Heart right ventricle (tissue), 16 donors: ENCODE measurements at places on chromosomes 1 and 21. TPM values are rescaled to one million over a fixed set of nuclear protein-coding genes. Genes with fewer than 3 reads are reported as not detected.

DNA sequence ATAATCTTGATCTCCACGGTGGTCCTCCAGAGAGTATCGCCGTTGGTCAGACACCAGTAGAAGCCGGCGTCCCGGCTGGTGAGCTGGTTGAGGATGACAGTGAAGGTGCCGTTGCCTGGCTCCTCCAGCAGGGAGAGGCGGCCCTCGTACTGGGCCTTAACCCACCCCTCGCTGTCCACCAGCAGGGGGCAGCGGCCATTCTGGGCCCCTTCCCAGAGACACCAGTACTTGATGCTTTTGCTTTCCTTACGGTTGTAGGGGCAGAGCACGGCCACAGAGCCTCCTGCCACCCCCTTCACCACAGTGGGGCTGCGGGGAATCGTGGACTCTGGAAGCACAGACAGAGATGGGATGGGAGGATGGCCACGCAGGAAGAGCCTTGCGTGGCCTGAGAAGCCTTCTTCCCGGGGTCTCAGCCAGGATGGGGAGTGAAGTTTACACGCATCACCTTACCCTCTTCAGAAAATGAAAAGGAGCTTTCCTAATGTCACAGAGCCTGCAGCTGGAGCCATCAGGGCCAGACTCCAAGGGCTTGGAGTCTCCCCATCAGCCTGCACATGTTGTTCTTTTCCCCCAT, 10.7 kb downstream of the PIGR start:
- peak; percentile 38 for DNase-seq

TCHHL1 gene
- not detected for total RNA-seq

DNA sequence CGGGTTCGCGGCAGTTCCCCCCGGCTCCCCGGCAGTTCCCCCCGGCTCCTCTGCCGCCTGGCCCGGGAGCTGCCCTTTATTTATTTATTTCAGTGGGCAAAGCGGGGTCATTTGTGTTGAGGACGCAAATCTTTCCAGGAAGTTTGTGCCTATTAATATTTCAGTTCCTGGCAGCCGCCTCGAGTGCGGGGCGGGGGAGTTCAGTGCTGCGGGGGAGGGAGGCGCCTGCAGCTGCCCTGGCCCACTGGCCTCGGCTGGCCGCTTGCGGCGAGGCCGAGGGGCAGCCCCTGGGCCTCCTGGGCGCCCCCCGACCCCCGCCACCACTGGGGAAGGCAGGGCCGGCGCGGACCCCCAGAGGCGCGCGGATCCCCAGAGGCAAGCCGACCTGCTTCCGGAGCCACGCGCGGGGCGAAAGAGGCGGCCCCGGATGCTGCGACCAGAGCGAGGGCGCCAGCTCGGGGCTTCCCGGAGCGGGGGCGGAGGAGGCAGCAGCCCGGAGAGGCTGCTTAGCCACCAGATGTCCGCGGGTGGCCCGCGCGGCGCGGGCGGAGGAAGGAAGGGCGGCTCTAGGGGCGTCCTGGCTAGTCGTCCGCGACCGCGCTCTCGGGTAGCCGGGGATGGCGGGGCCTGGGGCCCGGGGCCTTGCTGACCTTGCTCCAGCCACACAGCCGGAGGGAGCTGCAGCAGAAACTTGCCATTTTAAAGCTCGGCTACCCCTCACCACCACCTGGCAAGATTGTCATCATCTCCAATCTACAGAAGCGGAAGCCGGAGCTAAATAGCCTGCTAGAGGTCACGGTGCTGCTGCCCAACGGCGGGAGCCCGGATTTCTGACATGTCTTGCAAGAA, 48.0 kb downstream of the H3-3A start:
- DNase-seq = peak; percentile 76

DNA sequence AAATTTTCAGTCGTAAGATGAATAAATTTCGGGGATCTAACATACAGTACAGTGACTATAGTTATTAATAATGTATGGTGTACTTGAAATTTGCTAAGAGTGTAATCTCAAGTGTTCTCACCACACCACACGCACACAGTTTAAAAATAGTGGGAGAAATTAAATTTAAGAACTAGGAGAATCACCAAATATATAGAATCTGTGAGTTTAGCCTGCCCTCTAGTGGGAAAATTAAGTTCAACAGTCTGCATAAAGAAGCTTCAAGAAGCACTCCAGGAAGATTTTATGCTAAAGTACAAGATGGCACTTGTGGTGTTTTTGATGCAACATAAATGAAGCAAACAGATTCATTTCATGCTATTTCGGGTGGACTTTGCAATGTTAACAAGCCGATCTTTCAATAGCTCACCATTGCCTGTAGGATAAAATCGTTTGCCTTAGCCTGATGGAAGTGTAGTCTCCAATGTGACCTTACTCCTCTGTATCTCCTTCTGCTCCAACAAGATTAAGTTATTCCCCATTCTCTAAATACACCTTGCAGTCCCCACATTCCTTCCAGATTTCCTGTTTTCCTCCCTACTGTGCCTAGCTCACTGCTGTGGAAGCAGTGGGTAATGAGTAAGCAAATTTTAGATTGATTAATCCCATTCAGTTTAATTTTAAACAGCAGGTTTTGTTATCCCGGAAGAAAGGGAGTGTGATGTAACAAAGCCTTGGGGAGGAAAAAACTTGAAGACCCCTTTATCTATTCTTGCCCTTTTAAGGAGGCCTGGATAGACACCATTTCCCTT, 8.7 kb upstream of the PIK3C2B start:
- peak; percentile 70 for DNase-seq

OR2L5 gene
- total RNA-seq = not detected

PRRX1 gene
- 113 TPM for total RNA-seq

DNA sequence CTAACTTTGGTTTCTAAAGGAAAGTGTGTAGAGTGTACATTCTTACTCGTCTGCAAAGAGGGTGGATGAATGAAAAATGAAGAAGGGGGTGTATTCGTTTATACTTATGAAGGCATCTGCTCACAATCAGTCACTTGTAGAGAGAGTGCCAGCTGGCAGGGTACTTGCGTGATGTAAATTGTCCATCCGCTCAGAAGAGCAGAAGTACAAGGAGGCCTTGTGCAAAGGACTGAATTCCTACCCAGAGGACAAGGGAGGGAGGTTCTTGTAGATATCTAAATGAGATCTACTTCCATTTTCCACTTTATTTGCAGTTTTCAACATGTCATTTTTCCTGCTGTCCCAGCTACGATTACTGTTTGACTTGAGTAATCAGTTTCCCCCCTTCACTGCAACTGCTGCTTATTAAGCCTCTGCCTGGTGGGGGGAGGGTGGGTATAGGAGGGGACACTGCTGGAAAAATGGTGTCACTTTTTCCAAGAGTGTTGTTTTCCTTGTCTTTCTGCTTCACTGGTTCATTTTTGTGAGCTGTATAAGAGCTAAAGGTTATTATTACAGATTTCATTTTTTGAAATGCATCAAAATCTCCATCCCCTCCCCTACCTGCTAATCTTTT, 67.3 kb downstream of the LAMC1 start:
- DNase-seq = peak; percentile 33

- DNase-seq = no peak
Observed at GRCh38 chr1:148308832-148309458, 156.9 kb upstream of the NBPF11 start.

GRCh38 chr1:94103608-94104007, 17.3 kb downstream of the ABCA4 start:
- no peak for DNase-seq

DNA sequence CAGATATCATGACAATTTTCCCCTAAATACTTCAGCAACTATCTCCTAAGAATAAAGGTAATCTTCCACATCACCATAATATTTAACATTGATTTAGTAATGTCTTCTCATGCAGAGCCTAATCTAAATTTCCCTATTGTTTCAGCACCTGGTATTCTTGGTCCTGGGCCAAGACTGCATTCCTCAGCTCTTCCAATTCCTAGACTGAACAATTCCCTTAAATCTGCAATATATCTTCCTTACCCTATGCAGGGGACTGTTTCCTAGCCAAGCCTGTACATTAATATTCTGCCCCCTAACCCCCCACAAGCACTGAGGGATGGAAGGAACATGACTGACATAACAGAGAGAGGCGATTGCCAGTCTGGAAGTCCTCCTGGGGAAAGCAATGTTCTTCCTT, 28.7 kb upstream of the DISP1 start:
- no peak for DNase-seq

DNA sequence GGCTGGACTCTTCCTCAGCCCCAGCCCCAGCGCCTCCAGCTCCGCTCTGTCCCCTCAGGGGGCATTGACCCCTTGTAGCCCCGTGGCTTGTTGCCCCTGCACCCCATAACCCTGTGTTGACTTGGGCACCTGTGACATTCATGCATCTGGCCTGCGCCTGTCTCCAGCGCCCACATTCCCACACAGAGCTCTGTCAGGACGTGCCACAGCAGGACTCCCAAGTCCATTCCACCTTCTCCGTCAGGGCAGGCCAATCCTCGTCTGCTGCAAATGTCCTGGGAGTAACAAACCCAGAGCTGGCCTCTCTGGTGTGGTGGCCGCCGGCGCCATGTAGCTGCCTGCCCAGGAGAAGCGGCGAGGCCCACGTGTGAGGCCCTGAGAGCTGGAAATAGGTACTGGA, 60.6 kb downstream of the AGPAT3 start:
- no peak for DNase-seq

SLC25A34 gene
- 44.9 TPM for total RNA-seq

BCL2L15 gene
- not detected for total RNA-seq

DNA sequence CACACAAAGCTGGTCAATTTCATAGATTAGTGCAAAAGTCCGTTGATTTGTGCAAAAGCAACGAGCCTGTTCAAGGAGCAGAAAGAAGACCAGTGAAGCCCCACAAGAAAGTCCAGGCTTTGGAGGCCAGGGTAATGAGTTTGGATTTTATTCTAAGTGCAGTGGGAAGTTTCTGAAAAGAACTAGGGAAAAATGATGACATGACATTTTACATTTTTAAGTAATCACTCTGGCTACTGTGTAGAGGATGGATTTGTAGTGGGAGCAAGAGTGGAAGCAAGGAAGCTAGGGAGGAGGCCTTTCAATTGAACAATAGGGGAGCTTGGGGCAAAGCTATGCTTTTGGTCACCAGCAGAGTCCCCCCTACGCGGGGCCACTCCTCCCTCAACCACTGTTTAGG, 186.2 kb downstream of the ZNF281 start:
- no peak for DNase-seq

- no peak for DNase-seq
Observed at GRCh38 chr21:45293726-45294401, 6.2 kb upstream of the POFUT2 start.

GUCA2B gene
- not detected for total RNA-seq

- no peak for DNase-seq
Observed at GRCh38 chr1:44848456-44849181, 5.6 kb upstream of the PTCH2 start.

TIE1 gene
- 29.6 TPM for total RNA-seq

ERVH48-1 gene
- total RNA-seq = not detected

GRCh38 chr1:97385536-97386277, 535.1 kb downstream of the DPYD start:
- DNase-seq = no peak

- no peak for DNase-seq
Observed at GRCh38 chr1:207984831-207985572, 74.1 kb upstream of the CD34 start.

DNA sequence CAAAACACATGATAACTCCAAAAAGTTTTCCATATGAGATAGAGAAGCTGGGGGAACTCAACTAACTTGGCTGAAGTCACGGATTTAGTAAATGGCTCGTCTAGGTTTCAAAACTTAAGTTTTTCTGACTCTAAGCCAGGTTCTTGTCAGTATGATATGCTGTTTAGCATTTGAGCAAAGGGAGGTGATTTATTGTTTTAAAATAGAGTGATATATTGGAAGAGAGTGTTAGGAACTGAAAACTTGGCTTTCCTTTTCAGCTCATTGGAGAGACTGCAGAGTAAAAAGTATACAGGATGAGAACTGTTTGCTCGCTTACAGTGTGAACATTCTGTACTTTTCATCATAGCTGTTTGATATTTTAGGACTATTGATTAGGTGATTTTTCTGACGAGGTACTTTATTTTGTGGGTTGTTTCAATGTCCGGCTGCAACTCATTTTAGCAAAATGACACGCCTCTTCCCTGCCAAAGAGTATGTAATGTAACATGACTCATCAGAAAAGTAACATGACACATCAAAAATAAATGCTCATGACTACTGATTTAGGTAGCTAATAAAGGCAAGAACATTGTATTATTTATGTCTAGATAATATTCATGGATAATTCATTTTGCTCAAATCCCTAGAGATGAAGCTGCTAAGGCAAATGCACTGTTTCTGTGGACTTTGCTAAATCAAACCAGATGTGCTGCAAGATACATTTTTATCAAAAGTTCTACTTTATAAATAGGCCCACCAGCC, 355.1 kb downstream of the GPATCH2 start:
- no peak for DNase-seq

FAM72B gene
- not detected for total RNA-seq

DNA sequence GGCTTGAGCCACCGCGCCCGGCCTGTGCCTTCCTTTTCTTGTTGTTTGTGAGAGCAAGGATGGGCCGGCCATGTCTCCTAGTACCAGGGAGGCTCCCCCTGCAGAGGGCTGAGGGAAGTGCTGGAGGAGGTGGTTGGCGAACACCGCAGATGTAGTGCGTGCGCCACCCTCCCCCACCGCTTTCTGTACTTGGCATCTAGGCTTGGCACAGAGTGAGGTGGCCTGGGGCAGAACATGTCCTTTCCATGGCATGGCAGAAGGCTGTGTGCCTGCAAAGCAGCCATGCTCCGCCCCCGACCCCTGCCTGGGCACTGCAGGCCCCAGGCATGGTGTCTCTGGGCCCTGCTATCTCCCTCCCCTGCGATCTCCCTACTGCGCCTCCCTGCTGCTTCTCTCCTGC, 30.7 kb downstream of the ALPL start:
- peak; percentile 64 for DNase-seq

DNA sequence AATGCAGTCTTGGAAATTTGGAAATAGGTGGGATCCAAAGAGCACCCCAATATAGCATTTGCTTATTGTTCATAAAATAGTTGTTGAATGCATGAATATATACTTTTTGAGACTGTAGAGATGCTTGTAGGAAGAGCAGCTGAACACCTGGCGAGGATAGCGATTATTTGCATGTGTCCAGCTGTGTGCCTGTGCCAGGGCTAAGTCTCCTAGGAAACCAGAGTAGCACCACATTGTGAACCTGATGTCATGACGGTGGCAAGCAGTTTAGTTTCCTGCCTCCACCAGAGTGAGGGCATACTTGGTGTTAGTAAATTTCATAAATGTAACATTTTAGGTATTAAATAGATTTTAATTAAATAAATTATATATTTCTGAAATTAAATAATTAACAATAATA, 37.3 kb upstream of the IRF2BP2 start:
- no peak for DNase-seq

DNA sequence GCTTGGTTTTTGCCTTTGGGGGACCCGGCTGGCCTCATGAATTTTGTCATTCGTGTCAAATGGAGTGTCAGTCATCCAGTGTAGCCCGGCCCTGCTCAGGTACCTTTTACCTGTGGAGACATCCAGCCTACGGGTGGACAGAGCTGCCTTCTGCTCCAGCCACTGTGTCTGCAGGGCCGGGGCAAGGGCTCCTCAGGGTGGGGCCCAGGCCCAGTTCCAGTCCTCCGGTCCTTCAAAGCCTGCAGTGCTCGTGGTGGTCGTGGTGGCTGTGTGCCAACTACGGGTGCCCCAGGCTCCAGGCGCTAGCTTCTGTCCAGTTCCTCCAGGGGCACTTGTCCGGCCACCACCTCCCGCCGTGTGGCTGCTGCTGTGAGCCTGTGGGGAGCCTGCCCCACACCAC, 54.8 kb downstream of the TRIM11 start:
- DNase-seq = peak; percentile 4

KRTAP10-7 gene
- total RNA-seq = not detected
